ENCODE measurements at places on chromosomes 11 and 22.
A peak's percentile ranks its signal among the peaks of the same experiment; 100 is the strongest.

DNA sequence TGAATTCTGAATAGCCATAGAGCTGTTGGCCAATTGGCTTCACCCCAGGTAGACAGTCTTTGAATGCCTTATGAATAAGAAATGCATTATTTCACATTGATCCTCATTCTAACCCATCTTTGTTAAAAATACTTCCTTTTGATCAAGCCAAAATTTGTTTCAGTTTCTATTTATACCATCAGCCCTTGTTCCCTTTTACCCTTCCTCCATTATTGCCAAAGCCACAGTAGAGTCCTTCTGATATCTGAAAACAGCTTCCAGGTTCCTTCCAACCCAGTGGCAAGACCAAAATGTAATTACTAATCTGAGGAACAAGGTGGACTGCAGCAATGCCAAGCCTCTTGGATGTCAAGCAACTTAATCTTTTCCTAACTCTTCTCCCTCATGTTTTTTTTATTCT, 458.8 kb downstream of the BUD13 start:
- DNase-seq, result no peak

GRCh38 chr11:88455974-88456373, 118.4 kb upstream of the CTSC start:
- no peak for DNase-seq

- DNase-seq, result peak; percentile 87
Measured at GRCh38 chr22:39960791-39961746, 872 bp downstream of the TMA7B start.

GRCh38 chr22:38313384-38313955, 3.8 kb downstream of the CSNK1E start:
- DNase-seq, result no peak

GRCh38 chr11:9923280-9923679, 259.4 kb downstream of the SWAP70 start:
- no peak for DNase-seq

All from T-helper 2 cell treated with Interferon-gamma antibody and Interleukin-4, amounts not matched to agents 5 μg/mL and 100 μg/mL, for 36 hours (primary cell).